ENCODE measurements at places on chromosomes 4 and X. TPM values are rescaled to one million over a fixed set of nuclear protein-coding genes. Genes with fewer than 3 reads are reported as not detected.
A peak's percentile ranks its signal among the peaks of the same experiment; 100 is the strongest.

The STK32B gene
- total RNA-seq: 0.14 TPM

The RPS3A gene
- total RNA-seq: 1,187 TPM

The NALF2 gene
- 18.0 TPM for total RNA-seq

GRCh38 chrX:72146527-72146926, 14.8 kb upstream of the RTL5 start:
- H3K4me3 ChIP-seq: no peak overlapping the region
- no peaks in the 10 kb centered on the region for H3K4me1 ChIP-seq
- no peaks in the 10 kb centered on the region for H3K27me3 ChIP-seq
- H3K27ac ChIP-seq: no peak overlapping the region
- no peak for DNase-seq

DNA sequence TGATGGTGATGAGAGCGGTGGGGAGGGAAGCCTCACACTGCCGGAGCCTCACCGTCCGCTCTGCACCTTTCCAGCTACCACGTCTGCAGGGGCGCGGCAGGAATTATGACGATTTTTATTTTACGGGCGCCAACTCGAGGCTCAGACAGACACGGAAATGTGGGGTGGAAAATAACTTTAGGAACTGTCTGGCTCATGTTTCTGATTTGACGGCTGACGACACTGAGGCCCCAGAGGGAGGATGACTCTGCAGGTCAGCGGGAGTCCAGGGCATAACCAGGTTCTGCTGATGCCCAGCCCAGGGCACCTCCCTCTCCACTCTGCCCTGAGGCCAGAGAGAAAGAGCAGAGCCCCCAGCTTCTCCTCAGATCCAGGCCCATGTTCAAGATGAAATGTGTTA, 43.9 kb downstream of the C4orf50 start:
- no peaks in the 10 kb centered on the region for H3K27me3 ChIP-seq
- DNase-seq: no peak
- H3K4me3 ChIP-seq: no peak overlapping the region
- H3K27ac ChIP-seq: no peak overlapping the region
- H3K4me1 ChIP-seq: no peaks in the 10 kb centered on the region
- H3K36me3 ChIP-seq: no peaks in the 10 kb centered on the region

GRCh38 chr4:168832763-168833575, 177.1 kb downstream of the CBR4 start:
- H3K36me3 ChIP-seq: no peaks in the 10 kb centered on the region
- peaks cover 6% of the 10 kb centered on the region for H3K4me1 ChIP-seq
- peak; percentile 57 for DNase-seq
- peak overlapping the region; percentile 86 for H3K27ac ChIP-seq
- H3K27me3 ChIP-seq: no peaks in the 10 kb centered on the region

GRCh38 chr4:96675896-96676295, 836.0 kb downstream of the PDHA2 start:
- H3K27me3 ChIP-seq: no peaks in the 10 kb centered on the region
- no peak for DNase-seq
- H3K4me1 ChIP-seq: no peaks in the 10 kb centered on the region
- no peaks in the 10 kb centered on the region for H3K36me3 ChIP-seq

DNA sequence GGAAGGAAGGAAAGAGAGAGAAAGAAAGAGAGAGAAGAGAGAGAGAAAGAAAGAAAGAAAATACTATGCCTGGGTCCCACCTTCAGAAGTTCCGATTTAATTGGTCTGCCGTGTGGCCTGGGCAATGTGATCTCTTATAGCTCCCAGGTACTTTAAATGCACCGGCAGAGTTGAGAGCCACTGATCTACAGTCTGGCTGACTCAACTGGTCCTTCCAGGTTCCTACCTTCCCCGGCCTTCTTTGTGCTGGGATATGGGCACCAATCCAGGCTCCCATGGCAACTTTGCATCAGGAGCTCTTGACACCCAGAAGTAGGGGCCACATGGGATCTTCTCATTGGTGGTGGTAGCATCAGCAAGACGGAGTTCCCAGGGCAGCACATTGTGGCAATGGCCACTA, 186.5 kb upstream of the ATP6AP2 start:
- no peak overlapping the region for H3K4me3 ChIP-seq
- H3K4me1 ChIP-seq: no peaks in the 10 kb centered on the region

The PABPC5 gene
- 0.62 TPM for total RNA-seq

- H3K27me3 ChIP-seq: no peaks in the 10 kb centered on the region
- no peak overlapping the region for H3K27ac ChIP-seq
- no peak for DNase-seq
- no peaks in the 10 kb centered on the region for H3K4me1 ChIP-seq
Observed at GRCh38 chr4:39410415-39410814, 3.7 kb downstream of the KLB start.

DNA sequence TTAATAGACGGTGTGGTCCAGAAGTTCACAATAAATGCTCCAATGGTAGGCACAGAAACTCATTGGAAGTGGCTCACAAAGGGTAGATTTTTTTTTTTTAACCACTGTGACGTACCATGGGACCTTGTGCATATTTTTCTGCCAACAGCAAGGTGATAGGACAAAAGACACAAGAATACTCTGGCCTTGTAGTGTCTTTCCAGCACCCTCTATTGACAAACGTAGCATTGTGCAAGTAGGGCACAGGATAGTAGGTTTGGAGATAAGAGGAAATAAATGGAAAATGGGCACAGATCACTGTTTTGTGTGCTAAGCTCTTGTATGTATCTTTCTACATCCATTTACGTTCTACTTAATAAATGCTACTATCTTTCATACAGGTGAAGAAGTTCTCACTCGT, 2054.9 kb downstream of the PCDH7 start:
- H3K4me3 ChIP-seq: no peak overlapping the region
- no peak for DNase-seq
- no peaks in the 10 kb centered on the region for H3K36me3 ChIP-seq
- H3K4me1 ChIP-seq: no peaks in the 10 kb centered on the region
- no peak overlapping the region for H3K27ac ChIP-seq
- no peaks in the 10 kb centered on the region for H3K27me3 ChIP-seq

The CT83 gene
- total RNA-seq: not detected

GRCh38 chr4:118905566-118905965, 16.9 kb downstream of the SYNPO2 start:
- DNase-seq: no peak
- no peaks in the 10 kb centered on the region for H3K27me3 ChIP-seq
- no peak overlapping the region for H3K4me3 ChIP-seq
- H3K27ac ChIP-seq: peak overlapping the region; percentile 68
- peaks cover 75% of the 10 kb centered on the region for H3K4me1 ChIP-seq

GRCh38 chrX:75786290-75786689, 1.2 kb upstream of the MAGEE2 start:
- H3K27ac ChIP-seq: no peak overlapping the region
- no peaks in the 10 kb centered on the region for H3K27me3 ChIP-seq
- H3K36me3 ChIP-seq: no peaks in the 10 kb centered on the region
- DNase-seq: no peak

DNA sequence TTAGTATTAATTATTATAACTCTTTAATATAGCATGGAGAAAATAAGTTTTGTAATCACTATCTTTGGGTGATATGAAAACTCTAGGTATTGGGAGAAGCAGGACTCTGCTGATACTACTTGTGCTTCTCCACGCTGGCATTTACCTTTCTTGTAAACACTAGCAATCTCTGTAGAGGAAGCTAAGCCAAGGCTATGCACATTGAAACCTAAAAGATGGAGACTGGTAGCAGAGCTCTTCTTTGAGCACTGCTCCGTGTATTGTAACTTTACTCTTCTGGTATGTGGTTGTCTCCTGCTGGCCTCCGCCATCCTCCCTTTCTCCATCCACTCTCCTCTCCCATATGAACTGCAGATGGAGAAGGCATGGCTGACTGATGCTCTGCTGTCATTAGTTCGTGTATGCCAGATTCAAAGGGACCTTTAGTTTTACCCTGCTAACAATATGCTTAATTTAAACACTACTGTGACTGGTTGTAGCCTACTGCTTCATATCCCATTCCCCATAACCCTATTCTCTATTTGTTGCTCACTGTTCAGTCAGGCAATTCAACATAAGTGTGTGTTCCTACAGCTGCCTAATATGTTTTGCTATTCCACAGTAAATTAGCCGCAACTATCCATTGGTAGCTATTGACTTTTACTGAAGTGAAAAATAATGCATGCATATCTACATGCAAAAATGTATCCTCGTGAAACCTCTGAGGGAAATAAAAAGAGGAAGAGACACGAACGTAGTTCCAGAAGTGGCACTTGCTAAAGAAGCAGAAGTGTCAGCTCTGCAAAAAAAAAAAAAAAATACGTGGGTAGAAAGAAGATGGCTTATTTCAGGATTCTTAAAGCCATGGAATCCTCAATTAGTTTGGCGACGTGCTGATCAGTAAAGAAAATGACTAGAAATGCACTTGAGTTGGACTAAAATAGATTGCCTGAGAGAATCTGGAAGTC, 55.6 kb upstream of the CCSER1 start:
- H3K36me3 ChIP-seq: no peaks in the 10 kb centered on the region
- DNase-seq: no peak
- no peaks in the 10 kb centered on the region for H3K27me3 ChIP-seq
- H3K4me1 ChIP-seq: no peaks in the 10 kb centered on the region
- H3K27ac ChIP-seq: no peak overlapping the region

The LRAT gene
- total RNA-seq: not detected

The CLCN4 gene
- 29.2 TPM for total RNA-seq

The WDR17 gene
- total RNA-seq: 0.80 TPM

DNA sequence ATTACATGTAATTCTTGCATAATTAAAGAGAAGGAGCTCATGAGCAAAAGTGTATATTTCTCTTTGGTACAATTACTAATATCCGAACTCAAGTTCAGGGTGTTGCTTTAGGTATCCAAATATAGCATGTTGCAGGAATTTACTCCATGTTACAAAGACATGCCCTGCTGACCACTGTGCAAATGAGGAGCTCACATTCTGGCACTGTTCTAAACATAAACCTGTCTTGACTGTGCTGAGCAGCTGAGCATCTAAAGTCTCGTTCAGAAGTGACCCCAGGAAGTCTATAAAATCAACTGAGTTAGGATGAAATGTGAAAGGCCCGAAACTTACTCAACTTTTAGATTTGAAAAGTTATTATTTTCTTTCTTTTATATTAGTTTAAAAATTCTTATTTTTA, 124.3 kb downstream of the STIM2 start:
- no peaks in the 10 kb centered on the region for H3K4me1 ChIP-seq
- H3K4me3 ChIP-seq: no peak overlapping the region
- H3K27ac ChIP-seq: no peak overlapping the region
- H3K36me3 ChIP-seq: no peaks in the 10 kb centered on the region

GRCh38 chrX:39896951-39897740, 200.6 kb downstream of the BCOR start:
- H3K27ac ChIP-seq: no peak overlapping the region
- H3K4me3 ChIP-seq: no peak overlapping the region
- H3K4me1 ChIP-seq: no peaks in the 10 kb centered on the region
- no peaks in the 10 kb centered on the region for H3K36me3 ChIP-seq

- no peak overlapping the region for H3K27ac ChIP-seq
- no peaks in the 10 kb centered on the region for H3K27me3 ChIP-seq
Observed at GRCh38 chrX:145630806-145631435, 186.7 kb upstream of the SLITRK2 start.

The GLRB gene
- 13.0 TPM for total RNA-seq

DNA sequence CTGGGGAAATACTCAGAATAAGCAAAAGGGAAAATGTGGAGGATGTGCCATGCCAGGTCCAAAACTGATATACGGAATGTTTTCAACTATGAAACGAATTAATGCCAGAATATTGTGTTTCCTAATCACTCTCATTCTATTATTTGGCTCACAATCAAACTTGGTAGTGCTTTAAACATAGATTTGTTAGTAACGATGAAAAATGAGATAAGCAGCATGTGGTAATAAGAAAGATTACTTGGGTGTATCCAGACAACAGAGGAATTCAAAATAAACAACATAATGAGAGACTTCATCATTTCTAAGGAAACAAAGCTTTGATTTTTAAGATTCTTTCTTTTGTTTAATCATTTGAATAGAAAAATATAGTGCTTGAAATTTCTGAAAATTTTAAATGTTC, 237.3 kb downstream of the TACR3 start:
- H3K4me3 ChIP-seq: no peak overlapping the region
- H3K4me1 ChIP-seq: no peaks in the 10 kb centered on the region
- DNase-seq: no peak
- no peaks in the 10 kb centered on the region for H3K36me3 ChIP-seq
- no peaks in the 10 kb centered on the region for H3K27me3 ChIP-seq

The FATE1 gene
- total RNA-seq: not detected

DNA sequence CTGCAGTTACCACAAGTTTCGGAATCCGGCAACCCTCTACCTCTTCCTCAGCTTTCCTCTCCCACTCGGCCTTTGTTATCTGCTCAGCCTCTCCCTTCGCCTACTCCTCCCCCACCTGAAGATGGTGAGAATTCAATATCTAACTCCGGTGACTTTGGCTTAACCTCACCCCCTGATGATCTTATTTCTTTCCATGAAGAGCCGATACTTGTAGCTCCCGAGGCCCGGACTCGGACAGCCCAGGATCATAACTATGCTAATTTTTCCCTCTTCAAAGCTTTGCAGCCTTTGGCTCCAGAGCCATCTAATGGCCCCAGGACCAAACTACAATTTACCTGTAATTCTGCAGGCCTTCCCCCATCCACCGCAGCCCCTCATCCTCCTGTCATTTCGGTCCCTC, 32.0 kb upstream of the MGST2 start:
- H3K4me1 ChIP-seq: peaks cover 7% of the 10 kb centered on the region
- no peak overlapping the region for H3K4me3 ChIP-seq
- DNase-seq: peak; percentile 57
- H3K27me3 ChIP-seq: no peaks in the 10 kb centered on the region
- no peaks in the 10 kb centered on the region for H3K36me3 ChIP-seq

- no peaks in the 10 kb centered on the region for H3K36me3 ChIP-seq
- H3K4me3 ChIP-seq: no peak overlapping the region
- peak overlapping the region; percentile 29 for H3K27ac ChIP-seq
- H3K4me1 ChIP-seq: no peaks in the 10 kb centered on the region
Observed at GRCh38 chrX:37871626-37872302, 24.4 kb upstream of the DYNLT3 start.

GRCh38 chrX:24619647-24620046, 27.5 kb downstream of the PCYT1B start:
- no peaks in the 10 kb centered on the region for H3K36me3 ChIP-seq
- no peak overlapping the region for H3K27ac ChIP-seq
- peaks cover 10% of the 10 kb centered on the region for H3K27me3 ChIP-seq
- H3K4me3 ChIP-seq: no peak overlapping the region
- H3K4me1 ChIP-seq: no peaks in the 10 kb centered on the region

- DNase-seq: no peak
- no peaks in the 10 kb centered on the region for H3K36me3 ChIP-seq
- H3K4me3 ChIP-seq: no peak overlapping the region
- H3K27me3 ChIP-seq: no peaks in the 10 kb centered on the region
Observed at GRCh38 chr4:144402176-144402575, 243.8 kb upstream of the HHIP start.

DNA sequence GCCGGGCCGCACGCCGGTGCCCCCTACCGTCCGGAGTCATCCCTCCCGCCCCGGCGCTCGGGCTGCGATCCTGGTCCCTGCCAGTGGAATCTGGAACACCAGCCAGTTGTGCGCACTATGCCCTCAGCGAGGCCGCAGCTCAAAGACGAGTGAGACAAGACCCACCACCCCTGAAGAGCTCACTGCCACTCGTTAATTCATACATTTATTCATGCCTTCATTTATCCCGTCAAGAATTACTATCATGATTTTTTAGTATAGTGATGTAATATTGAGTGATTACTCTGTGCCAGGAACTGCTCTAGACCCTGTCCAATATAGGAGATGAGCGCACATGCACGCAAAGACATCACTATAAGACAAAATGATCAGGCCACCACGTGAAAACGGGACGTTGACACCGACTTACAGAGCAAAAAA, 247 bp upstream of the PPA2 start:
- DNase-seq: peak; percentile 94
- peak overlapping the region; percentile 94 for H3K4me3 ChIP-seq

- no peaks in the 10 kb centered on the region for H3K27me3 ChIP-seq
- H3K36me3 ChIP-seq: no peaks in the 10 kb centered on the region
- H3K4me3 ChIP-seq: no peak overlapping the region
- H3K4me1 ChIP-seq: peaks cover 9% of the 10 kb centered on the region
- no peak for DNase-seq
Observed at GRCh38 chr4:183182873-183183725, 84.0 kb downstream of the WWC2 start.

The GAB3 gene
- total RNA-seq: 18.6 TPM

All from heart left ventricle (tissue), 16 donors.